IMR-90 (cell line): ENCODE measurements at places on chromosomes 5 and 9. TPM values are rescaled to one million over a fixed set of nuclear protein-coding genes. Genes with fewer than 3 reads are reported as not detected.

The TNFAIP8 gene
- total RNA-seq, result 29.9 and 42.5 TPM in 2 replicates

The PCDHB11 gene
- under 0.01 TPM in 2 replicates for total RNA-seq

The RHOBTB3 gene
- 356 and 447 TPM in 2 replicates for total RNA-seq

The CER1 gene
- not detected in 2 replicates for total RNA-seq

The BTNL3 gene
- not detected in 2 replicates for total RNA-seq
